Kasumi-1 (cell line): ENCODE measurements at places on chromosomes 7 and 10.
A peak's percentile ranks its signal among the peaks of the same experiment; 100 is the strongest.

DNA sequence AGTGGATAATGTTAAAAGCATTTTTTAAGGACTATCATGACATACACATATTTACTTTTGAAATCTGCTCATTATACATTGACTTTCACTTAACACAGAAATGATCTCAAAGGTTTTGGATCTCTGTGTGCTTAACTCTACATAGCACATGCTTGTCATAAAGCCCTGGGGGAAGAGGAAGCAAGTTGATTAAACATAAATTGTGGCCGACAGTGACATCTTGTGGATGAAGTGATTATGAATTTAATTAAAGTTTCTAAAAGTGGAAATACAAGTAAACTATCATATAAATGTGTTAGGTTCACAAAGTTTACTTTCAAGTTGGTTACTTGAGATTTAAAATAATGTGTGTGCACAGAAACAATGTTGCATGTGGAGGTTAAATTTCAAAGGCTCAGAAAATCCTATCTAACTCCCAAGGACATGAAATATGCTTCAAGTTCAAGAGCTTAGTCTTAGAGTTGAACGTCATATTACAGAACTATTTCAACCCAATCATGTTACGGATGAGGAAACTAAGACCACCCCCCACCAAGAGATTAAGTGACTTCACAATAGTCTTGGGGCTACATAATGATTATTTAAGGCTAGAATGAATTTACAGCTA lies 1247.8 kb downstream of the GATA3 start:
- DNase-seq = peak; percentile 89

DNA sequence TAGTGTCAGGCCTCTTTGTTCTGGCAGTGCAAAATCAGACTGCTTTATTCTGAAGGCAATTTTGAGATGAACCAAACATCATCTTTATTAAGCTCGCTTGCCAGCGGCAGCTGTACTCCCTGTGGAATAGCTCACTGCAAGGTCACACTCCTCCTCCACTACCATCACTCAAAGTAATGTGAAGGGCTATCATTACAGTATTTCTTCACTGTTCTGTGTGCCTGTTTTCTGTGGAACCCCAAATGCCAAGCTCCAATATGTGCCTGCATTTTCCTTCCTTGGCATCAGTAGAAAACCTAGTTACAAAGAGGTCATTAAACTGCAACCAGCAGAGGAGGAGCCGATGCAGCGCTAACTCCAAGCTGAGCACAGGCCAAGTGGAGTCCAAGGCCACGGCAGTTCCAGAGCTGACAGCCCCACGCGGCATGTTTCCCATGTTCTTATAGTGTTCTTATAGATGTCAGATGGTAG lies 21.4 kb downstream of the BCCIP start:
- no peak for DNase-seq

- DNase-seq = peak; percentile 53
These were observed 117.0 kb upstream of the AMPH start for GRCh38 chr7:38748056-38748610.

DNA sequence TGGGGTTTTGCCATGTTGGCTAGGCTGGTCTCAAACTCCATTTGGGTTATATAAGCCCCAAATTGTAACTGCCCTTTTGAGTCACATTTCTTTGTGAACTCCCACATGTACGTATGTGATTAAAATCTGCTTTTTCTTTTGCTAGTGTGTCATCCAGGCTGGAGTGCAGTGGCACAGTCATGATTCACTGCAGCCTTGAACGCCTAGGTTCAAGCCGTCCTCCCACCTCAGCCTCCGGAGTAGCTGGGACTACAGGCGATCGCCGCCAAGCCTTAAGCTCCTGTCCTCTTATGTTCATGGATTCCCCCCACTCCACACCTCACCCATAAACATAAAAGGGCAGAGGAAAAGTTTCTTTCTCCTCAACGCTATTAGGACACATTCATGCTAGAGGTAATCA lies 4.4 kb upstream of the SMC3 start:
- no peak for DNase-seq
